Esophagus squamous epithelium (tissue), 5 donors: ENCODE measurements at places on chromosomes 6 and 20. TPM values are rescaled to one million over a fixed set of nuclear protein-coding genes. Genes with fewer than 3 reads are reported as not detected.

DNA sequence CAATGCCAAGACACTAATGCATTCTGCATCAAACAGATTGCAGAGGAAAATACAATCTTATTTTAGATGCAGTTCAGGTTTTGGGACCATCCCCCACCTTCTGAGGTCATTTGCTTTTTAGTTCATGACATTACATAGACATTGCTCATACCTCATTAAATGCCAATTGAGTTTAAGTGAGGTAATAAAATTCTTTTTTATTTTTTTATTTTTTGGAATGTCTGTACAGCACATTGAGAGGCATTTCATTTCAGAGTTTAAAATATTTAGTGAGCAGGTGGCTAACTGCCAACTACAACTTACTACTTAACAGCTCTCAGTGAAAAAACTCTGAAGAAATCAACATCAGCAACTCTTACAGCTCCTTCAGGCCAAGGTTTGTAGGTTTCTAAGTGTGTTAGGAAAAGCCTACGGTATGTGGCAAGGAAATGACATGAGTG is 482.2 kb upstream of the RNF217 start:
- H3K27me3 ChIP-seq: no peaks in the 10 kb centered on the region
- DNase-seq: no peak
- no peak overlapping the region for H3K27ac ChIP-seq

- H3K4me1 ChIP-seq: no peaks in the 10 kb centered on the region
- H3K27me3 ChIP-seq: no peaks in the 10 kb centered on the region
- H3K4me3 ChIP-seq: no peak overlapping the region
- no peak overlapping the region for H3K27ac ChIP-seq
- H3K36me3 ChIP-seq: peaks cover 100% of the 10 kb centered on the region
These were observed 111.9 kb downstream of the MAP3K4 start for GRCh38 chr6:161103475-161103874.

DNA sequence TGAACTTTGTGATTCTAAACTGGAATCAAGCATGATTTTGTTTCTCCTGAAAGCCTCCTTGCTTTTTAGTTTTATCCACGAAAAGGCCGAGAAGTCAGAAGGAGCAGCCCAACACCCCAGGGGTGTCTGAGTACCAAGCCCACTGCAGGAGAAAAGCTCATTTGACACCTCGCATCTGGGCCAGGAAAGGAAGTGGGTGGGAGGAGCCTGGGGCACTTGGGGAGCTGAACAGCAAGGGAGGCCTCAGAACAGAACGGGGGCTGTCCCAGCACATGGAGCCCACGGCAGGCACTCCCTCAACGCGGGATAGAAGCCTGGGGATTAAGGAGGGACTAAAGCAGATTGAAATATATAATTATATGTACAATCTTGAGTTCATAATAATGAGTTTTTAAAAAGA is 6.6 kb downstream of the KIF25 start:
- DNase-seq: no peak
- no peak overlapping the region for H3K27ac ChIP-seq
- H3K27me3 ChIP-seq: no peaks in the 10 kb centered on the region

DNA sequence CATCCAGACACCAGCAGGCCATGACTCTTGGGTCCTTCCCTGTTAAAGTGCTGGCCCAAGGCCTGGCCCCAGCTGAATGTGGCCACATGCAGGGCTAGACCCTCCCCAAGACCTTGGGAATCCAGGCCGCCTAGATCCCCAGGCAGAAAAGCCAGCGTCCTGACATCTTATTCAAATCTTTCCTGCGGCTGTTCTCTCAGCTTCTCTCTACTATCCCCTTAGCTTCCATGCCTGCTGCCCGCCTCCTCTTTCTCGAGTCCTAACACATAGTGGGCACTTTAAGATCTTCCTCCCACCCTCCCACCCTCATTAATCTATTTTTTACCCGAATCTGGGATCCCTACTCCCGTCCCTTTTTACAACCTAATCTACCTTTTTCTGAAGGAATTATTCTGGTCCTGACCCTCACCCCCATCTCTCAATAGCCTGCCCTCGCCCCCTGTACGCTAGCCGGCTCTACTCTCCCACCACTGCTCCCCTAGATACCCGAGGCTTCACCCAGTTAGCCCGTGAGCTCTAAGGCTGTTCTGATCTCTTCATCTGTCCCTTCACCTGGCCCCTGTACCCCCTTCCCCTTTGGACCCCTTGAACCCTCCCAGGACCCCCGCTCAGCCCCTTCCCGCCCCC is at the start of gene CCHCR1:
Gene CCHCR1, minus strand, starts transcription at position 290 of the 627 bp plus-strand sequence. Its CDS starts 202 bp downstream, at position 88.
- no peak for DNase-seq
- H3K4me3 ChIP-seq: peak within 1 kb of the TSS; percentile 66
- peak within 1 kb of the TSS; percentile 86 for H3K27ac ChIP-seq
- H3K4me1 ChIP-seq: peaks cover 10% of the 10 kb centered on the region
- H3K36me3 ChIP-seq: peaks cover 12% of the 10 kb centered on the region

DNA sequence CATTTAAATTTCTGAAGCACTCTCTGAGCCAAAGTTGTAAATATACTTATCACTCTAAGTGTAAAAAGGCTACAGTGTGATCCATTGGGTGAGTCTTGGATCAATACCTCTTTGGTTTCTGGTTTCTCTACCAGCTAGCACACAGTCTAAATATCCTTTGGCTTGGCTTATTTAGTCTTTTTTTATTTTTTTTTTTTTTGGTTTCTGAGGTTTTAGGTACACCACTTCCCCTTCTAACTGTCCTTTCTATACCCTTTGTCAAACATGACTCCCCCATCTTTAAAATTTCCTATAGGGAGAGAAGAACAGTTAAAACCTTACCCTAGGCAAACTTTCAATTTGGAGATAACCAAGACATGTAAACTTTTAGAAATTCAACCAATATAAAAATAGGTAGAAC is 379.0 kb downstream of the PHF3 start:
- H3K27ac ChIP-seq: no peak overlapping the region
- no peak for DNase-seq
- no peaks in the 10 kb centered on the region for H3K36me3 ChIP-seq
- H3K27me3 ChIP-seq: no peaks in the 10 kb centered on the region
- no peak overlapping the region for H3K4me3 ChIP-seq
- no peaks in the 10 kb centered on the region for H3K4me1 ChIP-seq

GRCh38 chr6:170459451-170459850 is 93.7 kb downstream of the PSMB1 start:
- H3K27me3 ChIP-seq: peaks cover 30% of the 10 kb centered on the region
- H3K4me3 ChIP-seq: no peak overlapping the region
- no peaks in the 10 kb centered on the region for H3K36me3 ChIP-seq
- H3K27ac ChIP-seq: no peak overlapping the region
- no peaks in the 10 kb centered on the region for H3K4me1 ChIP-seq

DNA sequence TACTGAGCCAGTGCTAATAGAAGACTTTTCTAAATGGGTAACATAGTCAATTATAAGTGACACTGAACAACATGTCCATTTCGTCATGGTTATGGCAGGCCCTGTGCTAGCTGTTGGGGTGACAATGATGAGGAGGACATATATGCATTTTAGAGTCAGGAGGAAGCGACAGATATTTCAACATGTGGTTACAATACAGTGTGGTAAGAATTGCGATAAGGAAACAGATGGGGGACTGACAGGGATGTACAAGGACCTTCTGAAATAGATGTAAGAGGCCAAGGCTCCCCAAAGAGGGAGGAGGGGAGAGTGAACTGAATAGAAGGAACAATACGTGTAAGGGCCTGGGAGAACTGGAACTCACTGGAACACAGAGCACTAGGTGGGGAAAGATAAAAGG is 11.7 kb downstream of the MMP24 start:
- no peaks in the 10 kb centered on the region for H3K27me3 ChIP-seq
- no peak overlapping the region for H3K27ac ChIP-seq
- DNase-seq: no peak
- H3K4me1 ChIP-seq: no peaks in the 10 kb centered on the region
- H3K36me3 ChIP-seq: peaks cover 11% of the 10 kb centered on the region

DNA sequence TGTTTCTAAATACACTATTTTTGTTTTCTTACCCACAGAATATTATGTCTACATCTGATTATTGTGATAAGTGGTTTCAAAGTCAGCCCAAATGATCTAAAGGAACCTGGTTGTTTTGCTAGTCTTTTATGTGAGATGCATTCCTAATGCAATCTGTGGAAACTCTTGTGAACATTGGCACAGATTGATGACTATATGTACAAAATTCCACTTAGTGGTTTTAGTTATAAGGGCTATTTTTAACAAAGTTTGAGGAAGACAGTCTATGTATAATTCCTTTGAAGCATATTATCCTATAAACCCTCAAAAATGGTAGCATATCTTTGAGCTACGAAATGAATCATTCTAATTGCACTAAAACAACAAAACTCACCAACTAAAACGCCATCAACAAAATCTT is 140.9 kb downstream of the GRIK2 start:
- H3K36me3 ChIP-seq: no peaks in the 10 kb centered on the region
- H3K27me3 ChIP-seq: no peaks in the 10 kb centered on the region
- H3K27ac ChIP-seq: no peak overlapping the region
- no peak overlapping the region for H3K4me3 ChIP-seq
- no peaks in the 10 kb centered on the region for H3K4me1 ChIP-seq
- no peak for DNase-seq

DNA sequence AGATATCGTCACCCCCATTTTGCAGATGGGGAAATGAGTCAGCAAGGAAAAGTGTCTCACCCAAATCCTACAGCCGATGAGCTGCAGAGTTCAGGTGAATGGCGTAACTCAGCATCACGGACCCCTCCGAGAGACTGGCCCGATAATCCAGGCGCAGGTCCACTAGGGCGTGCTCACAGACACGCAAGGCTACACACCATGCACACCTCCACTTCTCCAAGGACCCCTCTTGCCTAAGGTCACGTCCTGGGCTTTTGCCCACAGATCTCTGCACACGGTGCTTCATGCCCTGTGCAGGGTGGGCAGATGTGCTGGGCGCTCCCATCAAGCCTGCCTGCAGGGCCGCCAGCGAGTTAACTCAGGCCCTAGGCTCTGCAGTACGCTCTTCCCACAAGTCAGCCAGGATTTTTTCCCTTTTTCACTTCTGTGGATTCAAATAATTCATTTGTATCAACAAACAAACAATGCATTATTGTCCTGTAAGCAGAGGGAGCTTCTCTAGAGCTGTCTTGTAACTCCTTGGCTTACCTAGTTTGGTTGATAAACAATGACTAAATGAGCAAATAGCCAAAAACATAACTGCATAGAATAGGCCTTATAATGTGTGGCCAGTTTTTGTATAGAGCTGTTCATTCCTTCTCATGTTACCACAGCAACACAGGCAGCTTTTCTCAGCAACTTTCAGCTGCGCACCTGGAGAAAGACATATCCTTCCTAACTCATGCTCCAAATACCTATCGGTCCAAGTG is 139.1 kb downstream of the AGPAT4 start:
- no peak overlapping the region for H3K27ac ChIP-seq
- DNase-seq: no peak
- H3K27me3 ChIP-seq: no peaks in the 10 kb centered on the region
- H3K36me3 ChIP-seq: peaks cover 5% of the 10 kb centered on the region
- H3K4me3 ChIP-seq: no peak overlapping the region
- peaks cover 21% of the 10 kb centered on the region for H3K4me1 ChIP-seq

DNA sequence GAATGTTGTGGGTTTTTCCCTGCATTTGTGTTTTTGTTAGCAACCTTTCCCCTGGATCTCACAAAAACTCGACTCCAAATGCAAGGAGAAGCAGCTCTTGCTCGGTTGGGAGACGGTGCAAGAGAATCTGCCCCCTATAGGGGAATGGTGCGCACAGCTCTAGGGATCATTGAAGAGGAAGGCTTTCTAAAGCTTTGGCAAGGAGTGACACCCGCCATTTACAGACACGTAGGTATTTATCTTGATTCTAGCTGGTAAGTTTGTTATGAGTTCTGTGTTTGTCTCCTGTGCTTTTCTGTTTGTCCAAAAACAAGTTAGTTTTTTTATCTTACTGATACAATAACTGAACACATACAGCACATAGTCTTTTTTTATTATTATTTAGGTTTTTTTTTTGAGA is 3.0 kb downstream of the SLC25A27 start:
- H3K4me3 ChIP-seq: no peak overlapping the region
- H3K4me1 ChIP-seq: no peaks in the 10 kb centered on the region
- no peak for DNase-seq

DNA sequence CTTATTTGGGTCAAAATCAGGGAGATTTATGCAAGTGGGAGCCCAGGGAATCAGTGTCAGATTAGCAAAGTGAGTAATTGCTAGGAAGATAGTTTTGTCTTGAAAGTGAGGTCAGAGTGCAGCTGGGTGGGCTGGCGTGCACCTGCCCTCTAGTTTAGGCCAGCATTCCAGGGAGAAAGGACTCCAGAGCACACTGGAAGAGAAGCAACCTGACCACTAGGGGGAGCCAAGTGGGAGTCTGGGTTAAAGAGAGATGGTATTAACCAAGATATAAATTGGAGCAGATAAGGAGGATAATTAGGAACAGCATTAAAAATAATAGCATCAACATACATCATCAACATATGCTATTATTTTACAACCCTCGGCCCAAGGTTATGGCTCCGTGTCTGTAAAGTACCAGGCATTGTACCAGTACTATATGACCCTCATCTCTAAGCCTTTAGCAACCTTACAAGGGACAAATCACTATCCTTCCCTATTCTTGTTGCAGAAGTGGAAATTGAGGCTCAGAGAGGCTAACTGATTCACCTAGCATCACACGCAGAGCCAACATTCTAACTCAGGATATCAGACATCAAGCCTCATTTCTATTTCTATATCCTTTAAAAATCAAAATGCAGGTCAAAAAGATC is 57.8 kb downstream of the SLC2A10 start:
- no peak for DNase-seq
- H3K27ac ChIP-seq: no peak overlapping the region
- no peaks in the 10 kb centered on the region for H3K4me1 ChIP-seq
- H3K27me3 ChIP-seq: no peaks in the 10 kb centered on the region

- no peak overlapping the region for H3K27ac ChIP-seq
- no peak for DNase-seq
- H3K36me3 ChIP-seq: no peaks in the 10 kb centered on the region
- no peak overlapping the region for H3K4me3 ChIP-seq
- no peaks in the 10 kb centered on the region for H3K27me3 ChIP-seq
These were observed 88.4 kb upstream of the CEP85L start for GRCh38 chr6:118739696-118740353.

- no peaks in the 10 kb centered on the region for H3K27me3 ChIP-seq
- H3K4me1 ChIP-seq: no peaks in the 10 kb centered on the region
- no peaks in the 10 kb centered on the region for H3K36me3 ChIP-seq
- H3K27ac ChIP-seq: no peak overlapping the region
- DNase-seq: no peak
These were observed 117.1 kb upstream of the EEF1E1 start for GRCh38 chr6:8219352-8219943.

DNA sequence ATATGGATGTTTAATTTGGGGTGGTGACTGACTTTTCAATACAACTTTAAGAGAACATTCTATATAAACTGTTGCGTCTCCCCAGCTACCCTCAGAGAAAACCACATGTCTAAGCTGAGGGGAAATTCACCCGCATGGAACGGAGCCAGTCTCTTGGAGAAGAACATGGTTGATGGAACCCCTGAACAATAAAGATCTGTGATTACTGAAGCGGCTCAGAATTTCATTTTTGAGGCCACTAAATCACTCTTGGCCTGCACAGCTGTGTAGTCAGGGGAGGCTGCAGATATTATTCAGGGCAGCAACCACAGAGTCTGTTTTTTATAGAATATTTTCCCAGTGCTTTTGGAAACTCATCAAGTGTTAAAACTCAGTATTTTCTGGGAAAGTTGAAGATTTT is 73.8 kb downstream of the EYA4 start:
- H3K27me3 ChIP-seq: no peaks in the 10 kb centered on the region
- no peak for DNase-seq
- H3K4me1 ChIP-seq: no peaks in the 10 kb centered on the region
- H3K4me3 ChIP-seq: no peak overlapping the region

Gene THBS2
- total RNA-seq: 35.7 TPM

Gene TRIM40
- not detected for total RNA-seq

Gene ABHD16A
- 43.3 TPM for total RNA-seq

Gene XRN2
- 25.2 TPM for total RNA-seq

Gene CST2
- not detected for total RNA-seq

Gene CASS4
- 1.3 TPM for total RNA-seq

Gene NDUFAF4
- total RNA-seq: 23.1 TPM

Gene CGA
- not detected for total RNA-seq

Gene TCF15
- total RNA-seq: not detected
